ENCODE measurements at places on chromosomes 4 and X.

DNA sequence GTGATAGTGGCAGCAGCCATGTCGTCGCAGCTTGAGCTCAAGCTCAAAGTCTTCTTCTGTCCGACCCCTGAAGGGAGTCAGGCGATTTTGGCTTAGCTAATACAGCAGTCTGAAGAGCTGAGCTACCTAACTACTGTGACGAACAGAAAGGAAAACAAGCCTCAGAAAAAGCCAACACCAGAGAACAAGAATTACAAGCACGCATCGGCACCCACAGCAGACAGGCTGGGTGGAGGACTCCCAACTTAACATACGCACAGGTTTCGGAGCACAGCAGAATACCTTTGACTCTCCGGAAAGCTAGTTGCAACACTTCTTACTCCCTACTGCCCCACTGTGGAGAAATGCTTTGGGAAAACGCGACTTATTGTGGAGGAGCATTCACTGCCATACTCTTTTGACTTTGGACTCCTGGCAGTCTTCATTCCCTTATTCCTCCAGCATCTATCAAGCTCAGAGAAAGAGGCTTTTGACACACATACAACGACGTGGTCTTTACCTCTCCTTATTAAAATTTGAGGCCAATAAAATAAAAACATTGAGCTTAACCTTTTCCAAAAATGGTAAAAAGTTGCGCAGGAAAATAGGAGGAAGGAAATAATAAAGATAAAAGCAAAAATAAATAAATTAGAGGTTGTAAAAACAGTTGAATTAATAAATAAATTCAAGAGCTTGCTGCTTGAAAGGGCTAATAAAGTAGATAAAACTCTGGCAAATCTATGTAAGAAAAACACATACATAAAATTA is 41.3 kb upstream of the GPC3 start:
- no peak for DNase-seq

DNA sequence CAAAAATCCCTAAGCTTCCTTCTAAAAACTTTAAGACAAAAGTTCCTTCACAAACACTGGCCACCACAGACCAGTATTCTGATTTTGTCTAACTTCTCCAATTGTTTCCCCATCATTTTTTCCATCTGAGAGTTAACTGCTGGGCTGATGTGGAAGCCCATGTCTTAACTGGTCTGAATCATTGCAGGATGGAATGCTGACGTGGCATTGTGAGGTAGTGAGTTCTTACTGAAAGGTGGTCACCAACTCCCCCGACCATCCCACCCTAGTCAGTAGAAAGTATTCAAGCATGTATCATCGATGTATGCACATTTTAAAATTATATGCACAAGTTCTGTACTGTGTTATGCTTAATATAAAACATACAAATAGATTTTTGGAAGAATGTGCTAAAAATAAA is 99.1 kb upstream of the SMIM10 start:
- DNase-seq = no peak

- DNase-seq = no peak
Observed at GRCh38 chr4:12636191-12636590, 847.9 kb downstream of the RAB28 start.

GRCh38 chr4:162422312-162422711 is 258.5 kb upstream of the FSTL5 start:
- no peak for DNase-seq

GRCh38 chr4:1491328-1492141 is 85.3 kb upstream of the NKX1-1 start:
- no peak for DNase-seq

- DNase-seq = no peak
Observed at GRCh38 chr4:65170768-65171514, 499.3 kb downstream of the EPHA5 start.

DNA sequence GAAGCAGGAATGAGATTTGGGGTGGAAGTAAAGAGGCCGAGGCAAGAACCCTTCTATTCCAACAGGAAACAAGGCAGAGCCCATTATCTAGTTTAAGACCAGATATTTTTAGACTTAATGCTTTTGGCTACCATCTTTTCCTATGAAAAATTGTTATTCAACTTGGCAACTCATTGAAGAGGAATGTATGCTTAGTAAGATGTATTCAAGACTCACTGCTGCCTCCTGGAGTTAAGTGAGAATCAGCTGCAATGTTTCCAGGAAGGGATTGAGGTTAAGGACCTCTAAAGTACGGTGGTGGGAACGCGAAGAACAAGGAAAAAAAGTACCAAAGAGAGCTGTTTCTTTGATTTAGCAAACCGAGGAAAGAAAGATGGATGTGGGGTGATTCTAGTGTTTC is 89.1 kb downstream of the RAPGEF2 start:
- DNase-seq = no peak

GRCh38 chrX:154411981-154412340 is 622 bp downstream of the TAFAZZIN start:
- no peak for DNase-seq
